Stimulated activated CD8-positive, alpha-beta memory T cell treated with anti-CD3 and anti-CD28 coated beads, Interleukin-4, amount 100 ng/mL, for 4 hours (primary cell): ENCODE measurements at places on chromosomes 2 and 18.

DNA sequence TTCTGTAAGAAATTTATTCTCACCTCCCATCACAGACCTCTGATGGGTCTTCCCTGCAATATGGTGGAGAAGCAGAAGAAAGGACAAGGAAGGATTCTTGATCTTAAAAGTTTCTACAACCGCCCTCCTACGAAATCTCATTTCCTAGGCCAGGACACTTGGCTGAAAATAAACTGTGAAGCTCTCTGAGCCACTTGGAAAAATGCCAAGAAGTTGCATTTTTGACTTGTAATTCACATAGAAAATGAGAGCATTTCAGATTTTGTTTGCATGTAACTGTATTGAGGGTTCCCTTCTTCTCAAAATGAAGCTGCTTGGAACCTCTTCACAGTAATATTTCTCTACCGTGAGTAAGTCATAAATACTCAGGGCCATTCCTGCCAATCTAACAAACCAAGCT, 458.3 kb upstream of the SLC14A2 start:
- no peak for DNase-seq

DNA sequence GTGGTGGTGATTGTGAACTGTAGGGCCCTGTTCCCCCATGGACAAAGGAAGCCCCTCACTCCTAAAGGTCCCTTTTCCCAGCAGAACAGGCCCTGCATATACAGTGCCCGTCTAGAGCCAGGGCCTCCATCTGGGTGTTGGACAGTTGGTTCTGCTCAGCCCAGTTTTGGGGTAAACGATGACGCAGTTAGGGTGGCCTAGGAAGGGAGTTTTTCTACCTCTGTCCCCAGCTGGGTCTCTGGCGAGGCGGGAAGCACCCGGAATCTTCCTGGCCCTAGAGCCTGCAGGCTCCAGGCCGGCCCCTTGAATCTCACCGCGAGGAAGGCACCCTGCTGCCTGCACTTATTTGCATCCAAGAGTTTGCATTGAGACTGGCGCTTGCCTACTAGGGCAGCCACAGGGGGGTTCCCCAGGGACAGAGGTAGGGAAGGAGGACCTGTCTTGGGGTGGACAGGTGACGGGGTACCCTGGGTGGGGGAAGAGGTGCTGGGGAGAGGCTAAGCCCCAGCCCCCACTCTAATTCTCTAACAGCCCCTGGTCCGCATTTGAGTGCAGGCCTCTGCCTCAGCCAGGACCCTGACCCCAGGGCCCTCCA, 529 bp upstream of the MTA3 start:
- no peak for DNase-seq

- no peak for DNase-seq
Observed at GRCh38 chr2:174606336-174606735, 8.7 kb upstream of the WIPF1 start.

DNA sequence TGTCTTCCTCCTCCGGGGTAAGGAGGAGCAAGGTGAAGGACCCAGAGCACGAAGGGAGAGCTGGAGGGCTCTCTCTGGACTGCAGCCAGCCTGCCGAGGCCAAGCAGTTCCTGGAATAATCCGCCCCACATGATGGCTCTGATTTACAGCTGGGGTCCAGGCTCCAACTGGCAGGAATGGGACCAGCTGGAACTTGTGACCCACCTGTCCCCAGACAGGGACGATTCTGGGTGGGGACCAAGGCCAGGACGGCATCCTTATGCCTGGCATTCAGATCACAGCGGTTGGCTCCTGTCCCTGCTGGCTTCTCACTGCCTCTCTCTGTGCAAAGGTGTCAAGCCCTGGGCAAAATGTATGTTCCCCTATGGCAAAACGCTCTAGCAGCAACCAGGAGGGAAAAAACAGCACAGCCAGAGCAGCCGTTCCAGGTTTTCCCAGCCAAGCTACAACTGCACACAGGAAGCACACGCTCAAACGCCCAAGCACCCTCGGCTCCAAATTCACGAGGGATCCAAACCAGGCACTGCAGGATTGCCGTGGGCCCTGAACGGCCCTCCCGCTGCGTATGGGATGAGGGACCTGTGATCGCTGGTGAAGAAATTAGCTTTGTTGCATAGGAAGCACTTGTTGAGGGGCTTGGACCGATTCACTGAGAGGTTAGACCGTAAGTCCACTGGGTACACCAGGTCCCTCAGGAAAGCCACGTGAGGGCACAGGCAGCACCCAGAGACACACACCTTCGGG, 35.8 kb downstream of the FAM178B start:
- no peak for DNase-seq

- DNase-seq, result no peak
Observed at GRCh38 chr2:27808418-27808817, 36.9 kb downstream of the MRPL33 start.
